ENCODE measurements at places on chromosomes 6 and 20. TPM values are rescaled to one million over a fixed set of nuclear protein-coding genes. Genes with fewer than 3 reads are reported as not detected.

Gene ABHD16B
- not detected for polyA plus RNA-seq

DNA sequence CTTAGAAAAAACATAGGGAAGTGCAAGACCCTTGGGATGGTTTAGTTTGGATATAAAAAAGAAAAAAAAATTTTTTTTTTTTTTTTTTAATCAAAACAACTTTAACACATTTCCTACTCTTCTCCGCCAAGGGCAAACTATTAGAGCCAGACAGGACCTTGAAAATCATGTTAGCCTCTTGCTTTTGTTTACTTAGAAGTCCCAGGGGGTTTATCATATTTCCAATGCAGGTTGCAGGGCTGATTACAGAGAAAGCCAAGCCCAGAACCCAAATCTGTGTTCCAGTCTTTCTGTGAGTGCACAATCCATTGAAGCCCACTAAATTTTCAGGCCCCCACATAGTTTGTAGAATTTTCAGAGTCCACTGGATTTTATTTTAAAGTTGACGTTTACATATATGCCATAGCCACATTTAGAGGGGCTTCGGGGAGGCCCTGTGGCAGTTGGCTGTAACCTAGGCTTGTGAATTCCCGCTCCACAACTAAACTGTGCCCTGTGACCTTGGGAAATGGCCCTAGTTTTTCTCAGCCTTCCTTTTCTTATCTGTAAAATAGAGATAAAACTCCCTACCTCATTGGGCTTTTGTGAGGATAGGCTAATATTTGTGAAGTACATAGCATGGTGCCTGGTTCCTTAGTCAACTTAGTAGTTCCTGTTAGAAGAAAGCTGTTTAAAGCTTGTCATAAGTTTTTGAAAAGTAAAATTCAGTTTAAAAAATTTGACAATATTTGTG lies 55.7 kb downstream of the NCOA7 start:
- no peak for DNase-seq

GRCh38 chr6:27720607-27721580 lies 191.3 kb downstream of the OR2B2 start:
- no peak for DNase-seq

- DNase-seq = peak; percentile 79
Observed at GRCh38 chr20:10508468-10509251, 73.6 kb downstream of the SLX4IP start.

Gene PCNA
- 68.7 TPM for polyA plus RNA-seq

- no peak for DNase-seq
Observed at GRCh38 chr20:10649797-10650160, 24.0 kb downstream of the JAG1 start.

Gene TUBB2B
- 65.5 TPM for polyA plus RNA-seq

- DNase-seq = no peak
Observed at GRCh38 chr6:15682965-15683822, 20.4 kb upstream of the DTNBP1 start.
